Cerebellum (tissue), 4 donors: ENCODE measurements at places on chromosomes 6 and 20. TPM values are rescaled to one million over a fixed set of nuclear protein-coding genes. Genes with fewer than 3 reads are reported as not detected.
A peak's percentile ranks its signal among the peaks of the same experiment; 100 is the strongest.

MOCS1 gene
- total RNA-seq = 7.2 TPM

GRCh38 chr20:19588732-19589131 is 169.3 kb upstream of the RIN2 start:
- no peak for DNase-seq

DNA sequence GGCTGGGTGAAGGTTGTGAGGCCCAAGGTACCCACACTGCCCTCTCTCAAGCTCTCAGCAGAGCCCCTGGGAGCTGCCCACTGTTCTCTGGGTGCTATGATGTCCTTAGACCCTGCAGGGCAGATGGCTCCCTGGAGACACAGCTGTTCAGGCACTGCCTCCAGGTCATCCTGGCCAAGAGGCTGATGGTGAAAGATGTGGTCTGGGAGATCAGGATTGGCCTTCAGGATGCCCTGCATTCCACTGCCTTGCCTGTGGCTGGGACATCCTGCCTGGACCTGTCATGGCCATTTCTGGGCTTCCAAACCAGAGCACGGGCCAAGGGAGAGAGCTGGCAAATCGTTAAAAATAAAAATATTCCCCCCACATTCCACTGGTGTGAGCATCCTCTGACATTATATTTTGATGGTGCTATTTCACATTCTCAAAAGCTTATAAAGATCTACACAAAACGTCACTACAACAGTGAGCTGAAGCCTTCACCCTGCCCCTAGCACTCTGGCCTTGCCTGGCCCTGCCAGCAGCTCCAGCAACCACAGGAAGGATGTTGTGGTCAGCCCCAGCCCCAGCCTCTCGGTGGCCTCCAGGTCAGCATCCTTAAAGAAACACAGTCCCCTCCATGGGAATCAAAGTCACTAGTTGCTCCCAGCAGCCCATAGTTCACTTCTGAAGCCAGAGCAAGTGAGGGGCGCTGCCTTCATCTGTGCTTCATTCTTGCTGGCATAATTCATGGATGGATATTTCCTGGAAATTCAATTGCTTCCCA is 13.5 kb upstream of the KCNK16 start:
- DNase-seq = no peak

DNA sequence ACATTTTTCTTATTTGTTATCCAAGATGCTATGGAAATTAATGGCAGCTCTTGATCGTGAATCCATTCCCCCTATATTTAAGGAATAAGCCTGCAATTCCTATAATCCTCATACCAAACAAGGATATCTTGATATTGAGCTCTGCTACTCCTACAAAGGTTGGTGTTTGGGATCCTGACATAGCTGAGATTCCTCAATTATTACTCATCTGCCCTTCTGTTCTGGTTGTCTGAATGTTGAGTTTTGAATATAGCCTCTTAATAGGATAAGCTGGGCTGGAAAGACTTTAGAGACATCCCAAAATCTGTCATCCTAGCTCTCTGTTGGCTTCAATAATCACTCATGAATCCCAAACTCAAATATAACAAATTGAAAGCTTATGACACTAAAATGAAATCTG is 49.9 kb downstream of the CLIC5 start:
- DNase-seq = no peak

DNA sequence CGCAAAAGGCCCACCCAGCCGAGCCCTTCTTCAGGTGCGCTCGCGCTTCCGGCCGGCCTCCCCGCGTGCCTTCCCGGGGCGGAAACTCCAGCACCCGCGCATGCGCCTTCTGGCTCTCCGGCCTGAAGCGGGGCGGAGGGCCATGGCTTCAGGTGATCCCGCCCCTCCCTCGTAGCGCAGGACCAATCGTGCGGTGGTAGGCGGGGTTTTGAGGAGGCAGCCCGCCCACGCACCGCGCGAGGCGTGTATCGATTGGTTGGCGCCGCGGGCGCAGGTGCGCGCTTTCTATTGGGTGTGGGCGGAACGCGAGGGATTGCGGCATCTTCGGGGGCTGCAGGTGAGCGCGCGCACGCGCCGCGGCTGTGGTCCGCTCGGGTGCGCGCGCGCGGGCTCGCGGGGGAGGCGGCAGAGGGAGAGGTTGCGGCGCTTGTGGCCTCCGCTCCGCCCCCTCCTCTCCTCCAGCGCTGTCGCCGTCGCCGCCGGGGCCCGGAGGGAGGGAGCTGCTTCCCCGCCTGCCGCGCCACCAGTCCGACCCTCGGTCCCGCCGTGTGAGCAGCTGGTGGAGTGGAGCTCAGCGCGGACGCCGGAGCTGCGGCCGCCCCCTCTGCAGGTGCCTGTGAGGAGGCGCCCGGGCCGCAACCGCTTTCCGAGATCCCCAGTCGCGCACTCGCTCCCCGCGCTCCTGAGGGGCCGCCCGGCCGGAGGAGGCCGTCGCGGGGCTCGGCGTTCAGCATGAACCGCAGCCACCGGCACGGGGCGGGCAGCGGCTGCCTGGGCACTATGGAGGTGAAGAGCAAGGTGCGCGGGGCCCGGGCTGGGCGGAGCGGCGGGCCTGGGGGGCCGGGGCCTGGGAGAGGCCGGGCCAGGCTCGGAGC is at the start of gene PARD6B:
PARD6B (plus strand) TSS at position 526 of the 875 bp plus-strand sequence; CDS start at position 733, 207 bp downstream.
- DNase-seq = peak; percentile 100

- DNase-seq = no peak
Observed at GRCh38 chr20:52401431-52401830, 209.9 kb upstream of the ZFP64 start.

GRCh38 chr6:24932832-24933231 is 2.9 kb downstream of the RIPOR2 start:
- no peak for DNase-seq

- DNase-seq = no peak
Observed at GRCh38 chr6:114638341-114638740, 295.5 kb upstream of the HS3ST5 start.

- DNase-seq = no peak
Observed at GRCh38 chr20:61682114-61682995, 383.3 kb downstream of the TAF4 start.
